ENCODE measurements at places on chromosomes 6 and 20.

DNA sequence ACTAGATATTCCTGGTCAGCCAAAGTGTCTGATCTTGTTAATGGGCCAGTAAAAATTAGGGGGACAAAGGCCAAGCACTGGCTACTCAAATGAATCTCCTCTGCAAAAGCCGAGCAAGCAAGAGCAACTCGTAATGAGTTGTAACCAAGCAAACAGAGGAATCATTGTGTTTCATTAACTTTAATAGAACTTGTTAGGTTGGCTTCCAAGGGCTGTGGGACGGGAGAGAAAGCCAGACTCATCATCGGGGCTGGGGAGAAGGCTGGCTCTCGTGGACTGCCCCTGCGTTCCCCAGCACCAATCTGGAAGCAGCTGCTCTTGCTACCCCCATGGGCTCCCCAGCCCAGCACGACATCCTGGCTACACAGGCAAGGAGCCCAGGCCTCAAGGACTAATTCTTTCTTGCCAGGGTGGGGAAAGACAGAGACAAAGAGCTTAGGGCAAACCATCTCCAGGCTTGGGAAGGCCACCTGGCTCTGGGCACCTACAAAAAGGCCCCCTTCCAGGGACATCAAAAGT lies 10.5 kb upstream of the SCUBE3 start:
- DNase-seq: no peak

GRCh38 chr20:20261159-20261558 lies 106.7 kb upstream of the INSM1 start:
- DNase-seq: no peak

DNA sequence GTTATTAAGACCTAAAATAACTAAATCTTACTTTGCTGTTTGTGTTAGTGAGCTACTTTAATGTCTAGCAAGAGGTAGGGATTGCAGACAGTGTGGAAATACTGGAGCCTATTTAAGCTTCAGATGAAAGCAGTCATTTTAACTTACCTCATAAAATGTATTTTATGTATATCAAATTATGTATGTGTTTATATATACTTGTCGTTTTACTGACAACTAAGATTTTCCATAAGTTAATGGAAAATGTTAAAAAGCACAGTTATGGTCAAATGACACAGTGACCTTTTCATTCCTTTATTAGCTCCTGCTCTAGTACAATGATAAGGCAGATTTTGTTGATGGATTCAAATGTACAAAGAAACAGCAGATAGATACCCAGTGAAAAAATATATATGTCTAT lies 34.6 kb downstream of the QKI start:
- no peak for DNase-seq

DNA sequence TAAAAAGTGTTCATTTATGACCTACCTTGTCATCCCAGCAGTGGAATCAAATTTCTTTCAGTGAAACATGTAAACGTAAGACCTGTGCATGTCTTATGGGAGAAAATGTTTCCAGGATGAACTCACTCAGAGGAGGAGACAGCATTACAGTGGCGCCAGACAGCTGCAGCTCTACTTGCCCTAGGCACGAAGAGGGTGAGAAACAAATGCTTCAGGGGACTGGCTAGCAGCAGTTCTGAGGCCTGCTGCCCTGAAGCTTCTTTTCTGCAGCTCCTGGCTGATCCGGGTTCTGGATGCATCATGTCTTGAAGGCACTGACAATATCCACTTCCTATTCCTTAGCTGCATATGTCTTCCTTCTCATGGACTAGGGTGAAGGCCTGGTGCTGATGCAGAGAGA lies 120.2 kb downstream of the QRSL1 start:
- no peak for DNase-seq

DNA sequence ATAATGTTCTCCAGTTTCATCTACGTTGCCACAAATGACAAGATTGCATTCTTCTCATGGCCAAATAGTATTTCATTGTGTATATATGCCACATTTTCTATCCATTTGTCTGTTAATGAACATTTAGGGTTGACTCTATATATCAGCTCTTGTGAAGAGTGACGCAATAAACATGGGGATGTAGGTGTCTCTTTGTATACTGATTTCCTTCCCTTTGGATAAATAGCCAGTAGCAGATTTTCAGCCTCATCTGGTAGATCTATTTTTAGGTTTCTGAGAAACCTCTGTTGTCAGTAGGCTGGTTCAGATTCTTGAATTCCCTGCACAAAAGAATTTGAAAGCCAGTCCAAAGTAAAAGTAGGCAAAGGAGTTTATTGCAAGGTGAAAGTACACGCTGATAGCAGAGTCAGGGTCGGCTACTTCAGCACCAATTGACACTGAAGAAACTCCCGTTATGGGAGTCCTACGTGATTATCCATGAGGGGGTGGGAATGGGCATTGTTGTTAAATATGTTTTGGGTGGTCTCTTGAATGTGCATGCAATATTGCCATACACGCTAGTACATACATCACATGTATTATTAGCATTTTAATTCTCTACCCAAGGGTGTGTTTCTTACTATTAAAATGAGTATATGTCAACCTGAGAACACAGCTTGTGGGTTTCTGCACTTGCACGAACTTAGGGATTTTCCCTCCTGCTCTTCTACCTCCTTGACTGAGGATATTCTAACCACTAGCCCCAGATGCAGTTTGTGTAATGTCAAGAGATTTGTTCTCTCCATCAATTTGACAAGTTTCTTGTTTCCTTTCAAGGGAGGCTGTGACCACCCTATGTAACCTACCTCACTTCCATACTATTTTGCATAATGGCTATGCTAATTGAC lies 14.4 kb upstream of the SLC17A2 start:
- DNase-seq: no peak

- no peak for DNase-seq
These were observed 64.9 kb downstream of the MAP3K4 start for GRCh38 chr6:161056451-161056850.

DNA sequence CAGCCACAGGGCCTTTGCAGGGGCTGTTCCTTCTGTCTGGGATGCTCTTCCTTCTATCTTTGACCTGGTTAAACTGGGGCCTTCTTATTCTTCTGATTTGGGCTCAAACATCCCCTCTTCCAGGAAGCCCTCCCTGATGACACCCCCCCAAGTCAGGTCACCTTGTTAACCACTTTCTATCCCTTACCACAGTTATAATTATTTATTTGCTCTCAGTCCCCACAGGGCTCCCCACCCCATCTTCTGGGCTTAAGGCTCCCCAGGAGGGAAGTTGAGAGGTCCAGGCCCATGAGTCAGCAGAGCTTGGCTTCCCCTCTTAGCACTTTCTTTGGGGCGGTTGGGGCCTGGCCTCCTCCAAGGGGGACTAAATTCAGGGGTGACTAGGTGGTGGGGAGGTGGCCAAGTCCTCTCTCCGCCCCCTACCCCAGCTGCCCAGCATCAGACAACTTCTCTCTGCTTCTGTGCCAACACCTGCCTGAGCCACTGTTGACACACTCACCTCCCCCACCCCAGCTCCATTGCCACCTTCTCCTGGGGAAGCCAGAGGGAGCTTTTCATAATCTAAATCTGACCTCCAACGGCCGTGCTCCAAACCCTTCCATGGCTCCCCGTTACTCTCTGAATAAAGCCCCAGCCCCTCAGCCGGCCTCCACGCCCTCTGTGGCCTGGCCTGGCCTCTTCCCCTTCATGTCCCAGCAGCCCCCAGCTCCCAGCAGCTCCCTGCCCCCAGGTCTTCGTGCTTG lies 70.0 kb downstream of the CEBPB start:
- no peak for DNase-seq

DNA sequence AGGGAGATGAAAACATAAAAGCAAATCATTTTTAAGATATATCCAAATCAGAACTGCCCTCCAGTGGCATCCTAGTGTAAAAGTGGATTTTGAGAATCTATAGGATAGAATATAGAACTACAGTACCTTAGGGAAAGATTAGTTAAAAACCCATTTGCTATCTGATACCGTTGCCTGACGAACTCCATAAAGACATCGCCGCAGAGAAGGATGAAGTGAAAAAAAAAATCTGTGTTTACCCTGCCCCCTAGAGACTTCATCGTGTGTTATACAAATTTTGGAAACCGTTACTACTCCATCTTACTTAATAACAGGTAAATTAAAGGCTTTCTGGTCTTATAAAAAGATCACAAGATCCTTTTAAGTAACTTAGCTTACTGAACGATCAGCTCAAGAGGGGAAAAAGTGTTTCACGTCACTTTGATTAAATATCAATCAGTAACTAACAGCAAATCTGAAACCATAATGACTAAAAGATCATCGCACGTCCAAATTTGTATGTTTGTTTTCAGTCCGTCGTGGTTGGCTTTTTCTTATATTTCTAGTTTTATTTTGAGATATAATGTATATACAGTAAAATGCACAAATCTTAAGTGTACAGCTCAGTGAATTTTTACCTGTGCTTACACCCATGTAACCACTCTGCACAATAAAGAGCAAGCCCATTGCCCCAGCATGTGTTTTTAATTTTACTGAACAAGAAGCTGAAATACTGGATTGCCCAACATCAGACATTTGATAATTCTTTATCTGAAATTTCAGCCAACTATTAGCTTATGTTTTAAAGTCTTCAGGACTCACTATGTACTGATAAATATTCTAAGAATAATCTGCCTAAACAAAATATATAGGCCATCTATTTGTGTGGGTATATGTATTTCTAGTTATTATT lies 881 bp upstream of the MCM3 start:
- no peak for DNase-seq

GRCh38 chr20:19453862-19454261 lies 241.4 kb downstream of the SLC24A3 start:
- DNase-seq: no peak

DNA sequence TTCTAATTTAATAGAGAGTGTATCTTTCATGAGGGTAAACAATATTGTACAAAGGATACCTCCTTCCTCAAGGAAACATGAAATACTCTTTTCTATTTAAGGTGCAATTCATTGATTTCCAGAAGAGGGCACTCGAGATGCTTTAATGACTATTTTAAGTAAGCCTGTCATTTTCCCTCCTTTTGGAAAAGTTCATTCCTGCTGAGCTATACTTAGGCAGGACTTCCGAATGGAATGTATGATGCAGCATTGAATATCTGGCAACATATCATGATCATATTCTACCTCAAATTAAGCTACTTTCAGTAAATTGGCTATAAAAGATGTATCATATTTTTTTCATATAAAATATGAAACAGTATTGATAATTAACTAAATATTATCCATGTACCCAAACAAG lies 5.0 kb downstream of the DST start:
- DNase-seq: peak; percentile 3

DNA sequence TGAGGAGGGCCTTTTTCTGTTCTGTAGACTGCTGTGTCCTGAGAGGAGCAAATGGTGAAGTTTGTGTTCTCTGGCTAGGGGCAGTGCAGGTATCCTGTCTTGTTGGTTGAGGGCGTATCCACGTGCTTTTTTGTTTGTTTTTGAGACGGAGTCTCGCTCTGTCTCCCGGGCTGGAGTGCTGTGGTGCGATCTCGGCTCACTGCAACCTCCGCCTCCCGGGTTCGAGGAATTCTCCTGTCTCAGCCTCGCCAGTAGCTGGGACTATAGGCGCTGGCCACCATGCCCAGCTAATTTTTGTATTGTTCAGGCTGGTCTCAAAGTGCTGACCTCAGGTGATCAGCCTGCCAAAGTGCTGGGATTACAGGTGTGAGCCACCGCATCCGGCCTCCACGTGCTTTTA lies 10.8 kb upstream of the PXDC1 start:
- DNase-seq: no peak

- no peak for DNase-seq
These were observed 46.3 kb downstream of the GRIK2 start for GRCh38 chr6:101439790-101440189.

- no peak for DNase-seq
These were observed 7.1 kb downstream of the CD93 start for GRCh38 chr20:23079016-23079351.

- no peak for DNase-seq
These were observed 38.6 kb downstream of the TFEB start for GRCh38 chr6:41696788-41697187.

DNA sequence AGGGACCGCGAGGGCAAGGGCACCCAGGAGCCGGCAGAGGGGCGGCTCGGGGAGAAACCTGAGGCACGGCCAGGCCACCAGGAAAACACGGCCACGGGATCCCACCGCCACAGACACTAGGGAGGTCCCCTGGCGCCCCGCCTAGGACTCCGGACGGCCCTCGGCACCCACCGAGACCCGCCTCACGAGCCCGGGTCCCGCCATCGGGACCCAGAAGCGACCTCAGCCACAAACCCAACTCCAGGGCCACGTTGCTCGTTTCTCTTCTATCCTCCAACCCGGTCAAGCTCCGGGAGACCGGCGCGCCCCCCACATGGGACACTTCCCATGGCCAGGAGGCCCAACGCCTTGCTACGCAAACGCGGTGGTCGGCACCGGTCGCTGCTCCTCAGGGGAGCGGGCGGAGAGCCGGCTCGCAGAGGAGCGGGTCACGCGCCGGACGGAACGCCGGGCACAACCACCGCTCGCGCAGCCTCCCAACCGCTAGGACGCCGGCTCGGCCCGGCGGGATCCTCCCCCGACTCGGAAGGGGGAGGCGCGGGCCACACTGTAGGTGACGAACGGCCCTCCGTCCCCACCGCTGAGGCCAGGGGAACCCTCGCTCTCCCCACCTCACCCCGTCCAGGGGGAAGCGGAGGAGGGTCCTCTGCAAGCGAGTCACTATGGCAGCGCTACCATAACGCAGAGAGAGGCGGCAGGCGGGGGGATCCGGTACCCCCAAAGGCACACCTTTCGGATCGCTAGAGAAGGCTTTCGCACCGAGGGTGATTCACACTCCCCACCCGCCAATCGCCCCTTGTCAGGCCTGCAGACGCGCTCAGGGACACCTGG lies 1514.1 kb upstream of the DEFB115 start:
- DNase-seq: no peak

DNA sequence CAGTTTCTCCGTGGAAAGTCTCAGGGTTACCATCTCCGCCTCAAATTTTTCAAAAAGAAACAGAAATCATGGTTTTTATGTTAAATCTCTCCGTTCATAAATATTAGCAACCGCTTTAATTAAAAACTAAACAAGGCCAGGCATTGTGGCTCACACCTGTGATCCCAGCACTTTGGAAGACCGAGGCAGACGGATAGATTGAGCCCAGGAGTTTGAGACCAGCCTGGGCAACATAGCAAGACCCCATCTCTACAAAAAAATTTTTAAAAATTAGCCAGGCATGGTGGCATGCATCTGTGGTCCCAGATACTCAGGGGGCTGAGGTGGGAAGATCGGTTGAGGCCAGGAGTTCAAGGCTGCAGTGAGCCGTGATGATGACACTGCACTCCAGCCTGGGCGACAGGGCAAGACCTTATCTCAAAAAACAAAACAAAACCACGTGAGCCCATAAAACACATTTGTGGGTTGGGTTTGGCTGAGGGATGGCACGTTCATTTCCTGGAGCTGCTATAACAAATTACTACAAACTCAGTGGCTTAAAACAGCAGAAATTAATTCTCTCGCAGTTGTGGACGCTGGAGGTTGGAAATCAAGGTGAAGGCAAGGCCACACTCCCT lies 223.2 kb downstream of the ZNF217 start:
- no peak for DNase-seq
